ENCODE measurements at places on chromosomes 12 and 14.

GRCh38 chr14:92728759-92729364, 19.6 kb downstream of the LGMN start:
- no peak for DNase-seq

GRCh38 chr12:48943221-48943620, 14.1 kb downstream of the ARF3 start:
- no peak for DNase-seq

DNA sequence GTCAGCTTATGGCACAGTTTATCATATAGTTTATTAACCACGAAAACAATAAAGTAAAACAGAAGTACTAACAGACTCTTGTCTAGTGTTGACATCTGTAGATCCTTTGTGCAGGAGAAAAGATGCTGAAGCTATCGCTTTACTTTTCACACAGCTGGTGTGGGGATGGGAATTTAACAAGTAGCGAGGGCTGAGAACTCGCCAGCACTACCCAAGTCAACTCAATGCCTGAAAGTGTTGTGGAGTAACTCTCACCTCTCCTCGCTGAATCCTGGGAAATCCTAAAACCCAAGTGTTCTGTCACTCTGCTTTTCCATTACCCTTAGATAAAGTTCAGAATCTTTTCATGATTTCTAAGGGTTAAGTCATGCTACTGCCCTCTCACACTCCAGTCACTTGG, 264.2 kb downstream of the BMP4 start:
- no peak for DNase-seq

- no peak for DNase-seq
Observed at GRCh38 chr12:103875666-103876065, 34.6 kb upstream of the NT5DC3 start.

- DNase-seq = no peak
Observed at GRCh38 chr14:35808076-35808637, 938 bp downstream of the RALGAPA1 start.

GRCh38 chr14:51140338-51140737, 45.4 kb upstream of the TRIM9 start:
- no peak for DNase-seq

DNA sequence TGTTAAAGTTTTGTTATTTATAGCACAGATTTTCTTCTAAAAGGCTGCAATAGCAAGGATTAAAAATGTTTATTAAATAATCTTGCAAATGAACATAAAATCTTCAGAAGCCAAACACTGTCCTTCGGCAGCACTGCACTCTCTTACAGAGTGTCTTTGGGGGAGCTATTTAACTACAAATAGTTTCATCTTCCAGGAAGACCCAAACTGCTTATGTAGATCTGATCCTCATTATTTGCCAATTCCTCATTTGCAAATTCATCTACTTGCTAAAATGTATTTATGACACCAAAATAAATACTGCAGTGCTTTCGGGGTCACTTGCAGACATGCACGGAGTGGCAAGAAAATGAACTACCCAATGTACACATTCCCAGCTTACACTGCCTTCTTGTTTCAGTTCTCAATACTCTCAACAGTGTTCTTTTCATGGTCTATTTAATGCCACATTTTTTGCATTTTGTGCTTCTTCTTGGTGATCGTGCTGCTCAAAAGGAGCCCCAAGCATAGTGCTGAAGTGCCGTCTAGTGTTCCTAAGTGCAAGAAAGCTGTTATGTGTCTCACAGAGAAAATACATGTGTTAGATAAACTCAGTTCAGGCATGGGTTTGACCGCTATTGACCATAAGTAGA, 128.1 kb downstream of the PRKD1 start:
- DNase-seq = peak; percentile 36

DNA sequence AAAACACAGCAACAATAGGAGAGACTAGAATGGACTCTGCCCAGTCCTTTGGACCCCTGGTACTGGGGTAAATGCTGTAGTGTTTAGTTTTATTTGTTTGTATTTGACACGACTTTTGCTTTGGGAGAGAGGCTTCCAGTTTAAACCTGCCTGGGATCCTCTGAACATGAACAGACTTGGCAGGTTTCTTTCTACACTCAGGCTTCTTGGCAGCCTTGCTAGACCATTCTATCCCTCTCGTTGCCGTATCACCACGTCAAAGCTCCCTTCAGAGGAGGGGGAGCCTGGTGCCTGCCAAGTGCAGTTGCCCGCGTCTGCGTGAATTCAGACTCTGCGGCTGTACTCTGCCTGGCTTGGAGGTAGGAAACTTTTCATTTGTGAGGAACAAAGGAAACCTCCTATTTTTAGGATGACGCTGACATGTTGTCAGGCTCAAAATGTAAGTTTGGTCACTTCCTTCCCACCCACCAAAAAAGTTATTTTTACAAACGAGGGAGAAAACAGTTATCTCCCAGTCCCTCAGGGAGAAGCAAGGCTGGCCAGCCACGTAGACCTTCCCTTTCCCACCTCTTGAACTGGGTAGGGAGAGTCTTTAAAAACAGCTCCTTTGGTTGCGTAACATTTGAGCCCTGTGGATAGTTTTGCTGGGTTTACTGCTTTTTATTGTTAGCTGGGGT, 25.9 kb downstream of the CD9 start:
- peak; percentile 61 for DNase-seq

GRCh38 chr12:29695026-29695425, 88.7 kb downstream of the TMTC1 start:
- DNase-seq = no peak

GRCh38 chr12:7872566-7873319, at the start of gene SLC2A14:
Gene SLC2A14 (minus strand): TSS chr12:7872915. CDS start chr12:7869880, 3,035 bp downstream.
- DNase-seq = no peak

DNA sequence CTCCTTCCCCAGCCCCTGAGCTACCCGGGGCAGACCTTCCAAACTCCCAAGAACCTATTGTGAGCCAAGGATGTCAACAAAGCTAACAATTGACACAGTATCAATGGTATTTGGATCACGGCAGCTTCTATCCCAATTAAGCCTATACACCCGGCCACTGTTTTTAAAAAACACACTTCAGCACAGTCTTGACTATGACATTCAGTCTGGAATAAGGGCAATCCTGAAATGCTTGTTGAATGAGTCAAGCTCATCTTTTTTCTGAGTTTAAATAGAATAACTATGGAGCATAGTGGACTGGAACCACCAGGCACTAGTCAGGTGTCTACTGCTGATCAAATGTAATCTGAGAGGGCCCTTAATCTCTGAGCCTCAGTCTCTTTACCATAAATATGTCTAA, 5.7 kb downstream of the DENND5B start:
- DNase-seq = no peak

DNA sequence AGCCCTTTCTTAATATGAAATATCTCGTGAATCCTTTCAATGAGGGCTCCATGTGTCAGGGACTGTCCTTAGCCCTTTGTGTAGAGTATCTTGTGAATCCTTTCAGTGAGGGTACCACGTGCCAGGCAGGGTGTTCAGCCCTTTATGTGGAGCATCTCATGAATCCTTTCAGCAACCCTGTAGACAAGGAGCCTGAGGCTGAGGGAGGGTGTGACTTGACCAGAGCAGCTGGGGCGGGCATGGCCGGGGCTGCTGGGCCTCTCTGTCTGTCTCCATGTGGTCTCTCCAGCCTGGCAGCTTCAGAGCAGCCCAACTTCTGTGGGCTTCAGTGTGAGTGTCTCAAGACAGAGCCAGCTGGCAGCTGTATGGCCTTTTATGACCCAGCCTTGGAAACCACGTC, 140.2 kb downstream of the AACS start:
- no peak for DNase-seq

GRCh38 chr14:64733899-64734298, 29.7 kb downstream of the PLEKHG3 start:
- no peak for DNase-seq

- no peak for DNase-seq
Observed at GRCh38 chr12:3913278-3913677, 40.1 kb upstream of the PARP11 start.

DNA sequence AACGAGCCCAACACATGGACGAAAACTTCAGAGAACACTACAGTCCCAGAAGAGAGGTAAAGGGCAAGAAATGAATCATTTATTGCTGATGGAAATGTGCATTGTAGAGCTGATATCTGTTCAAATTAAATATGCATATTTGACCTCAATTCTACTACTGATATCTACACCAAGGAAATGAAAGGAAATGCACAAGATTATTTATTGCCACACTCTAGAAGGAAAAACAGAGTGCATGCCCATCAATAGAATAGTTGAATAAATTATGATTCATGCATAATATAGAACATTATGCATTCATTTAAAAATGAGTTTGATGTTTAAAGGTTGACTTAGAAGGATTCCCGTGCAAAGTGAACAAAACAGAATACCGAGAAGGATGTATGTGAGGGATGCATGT, 15.6 kb upstream of the NUP107 start:
- no peak for DNase-seq

DNA sequence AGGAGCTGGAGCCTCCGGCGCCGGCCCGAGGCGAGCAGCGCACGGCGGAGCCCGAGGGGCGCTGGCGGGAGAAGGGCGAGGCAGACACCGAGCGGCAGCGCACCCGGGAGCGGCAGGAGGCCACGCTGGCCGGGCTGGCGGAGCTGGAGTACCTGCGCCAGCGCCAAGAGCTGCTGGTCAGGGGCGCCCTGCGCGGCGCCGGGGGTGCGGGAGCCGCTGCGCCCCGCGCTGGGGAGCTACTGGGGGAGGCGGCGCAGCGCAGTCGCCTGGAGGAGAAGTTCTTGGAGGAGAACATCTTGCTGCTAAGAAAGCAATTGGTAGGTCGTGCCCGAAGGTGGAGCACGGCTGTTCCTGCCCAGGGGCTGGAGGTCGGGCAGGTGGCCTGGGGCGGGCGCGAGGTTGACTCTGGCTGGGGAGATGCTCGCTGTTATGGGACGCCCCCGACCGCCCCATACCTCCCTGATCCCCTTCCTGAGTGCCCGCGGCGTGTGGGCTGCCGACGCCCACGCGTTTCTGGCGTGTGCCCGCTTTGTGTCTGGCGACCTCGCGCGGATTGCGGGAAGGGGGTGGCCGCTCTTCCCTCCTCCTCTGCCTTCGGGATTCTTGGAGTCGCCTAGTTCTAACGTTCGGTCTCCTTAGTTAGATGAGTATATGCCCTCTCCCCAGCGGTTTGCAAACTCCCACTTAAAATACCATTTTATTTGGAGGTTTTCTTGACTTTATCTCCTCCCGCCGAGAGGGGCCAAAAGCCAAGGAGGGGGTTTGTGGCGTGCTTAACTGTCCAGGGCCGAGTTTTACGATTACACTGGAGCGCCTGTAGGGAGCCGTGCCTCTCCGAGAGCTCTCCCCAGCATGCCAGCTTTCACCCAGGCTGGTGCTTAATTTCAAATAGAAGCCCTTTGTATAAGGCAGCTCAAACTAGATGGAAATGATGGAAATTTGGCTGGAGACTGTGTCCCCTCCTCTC, 752 bp downstream of the DACT1 start:
- DNase-seq = no peak

DNA sequence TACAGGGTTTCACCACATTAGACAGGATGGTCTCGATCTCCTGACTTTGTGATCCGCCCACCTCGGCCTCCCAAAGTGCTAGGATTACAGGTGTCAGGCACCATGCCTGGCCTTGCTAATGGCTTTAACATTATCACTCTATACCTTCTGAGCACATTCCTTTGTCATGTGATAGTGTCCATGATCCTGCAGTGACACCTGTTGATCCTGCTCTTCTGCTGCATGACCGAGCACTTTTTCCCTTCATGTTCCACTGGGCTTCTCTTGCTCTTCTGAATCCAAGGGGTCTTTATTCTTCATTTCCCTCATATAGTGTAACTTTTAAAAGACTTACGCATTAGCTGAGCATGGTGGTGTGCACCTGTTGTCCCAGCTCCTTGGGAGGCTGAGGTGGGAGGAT, 11.6 kb downstream of the ZNF268 start:
- no peak for DNase-seq

GRCh38 chr12:2003676-2004112, 563 bp downstream of the DCP1B start:
- DNase-seq = no peak

DNA sequence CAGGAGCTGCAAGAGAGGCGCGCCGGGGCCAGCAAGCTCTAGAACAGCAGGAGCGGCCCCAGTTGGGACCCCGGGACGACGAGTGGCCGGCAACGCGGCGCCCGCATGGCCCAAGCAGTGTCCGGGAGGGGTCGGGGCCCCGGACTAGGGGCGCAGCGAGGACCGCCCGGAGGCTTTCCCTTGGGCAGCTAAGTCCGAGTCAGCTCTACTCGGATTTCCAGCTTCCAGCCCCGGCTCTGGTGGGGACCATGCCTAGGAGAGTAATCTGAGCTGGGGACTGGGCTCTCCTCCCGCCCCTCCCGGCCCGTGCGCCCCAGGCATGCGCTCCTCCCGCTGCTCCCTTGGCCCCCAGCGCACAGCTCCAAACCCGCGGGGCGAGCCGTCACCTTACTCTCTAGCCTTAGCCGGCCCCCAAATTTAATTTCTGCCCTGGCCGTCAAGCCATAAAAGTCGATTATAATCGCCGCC, 41.6 kb upstream of the CAPRIN2 start:
- no peak for DNase-seq

GRCh38 chr12:77788231-77789168, 42.2 kb upstream of the NAV3 start:
- DNase-seq = no peak

GRCh38 chr14:88599761-88600439, 37.1 kb downstream of the ZC3H14 start:
- DNase-seq = no peak

DNA sequence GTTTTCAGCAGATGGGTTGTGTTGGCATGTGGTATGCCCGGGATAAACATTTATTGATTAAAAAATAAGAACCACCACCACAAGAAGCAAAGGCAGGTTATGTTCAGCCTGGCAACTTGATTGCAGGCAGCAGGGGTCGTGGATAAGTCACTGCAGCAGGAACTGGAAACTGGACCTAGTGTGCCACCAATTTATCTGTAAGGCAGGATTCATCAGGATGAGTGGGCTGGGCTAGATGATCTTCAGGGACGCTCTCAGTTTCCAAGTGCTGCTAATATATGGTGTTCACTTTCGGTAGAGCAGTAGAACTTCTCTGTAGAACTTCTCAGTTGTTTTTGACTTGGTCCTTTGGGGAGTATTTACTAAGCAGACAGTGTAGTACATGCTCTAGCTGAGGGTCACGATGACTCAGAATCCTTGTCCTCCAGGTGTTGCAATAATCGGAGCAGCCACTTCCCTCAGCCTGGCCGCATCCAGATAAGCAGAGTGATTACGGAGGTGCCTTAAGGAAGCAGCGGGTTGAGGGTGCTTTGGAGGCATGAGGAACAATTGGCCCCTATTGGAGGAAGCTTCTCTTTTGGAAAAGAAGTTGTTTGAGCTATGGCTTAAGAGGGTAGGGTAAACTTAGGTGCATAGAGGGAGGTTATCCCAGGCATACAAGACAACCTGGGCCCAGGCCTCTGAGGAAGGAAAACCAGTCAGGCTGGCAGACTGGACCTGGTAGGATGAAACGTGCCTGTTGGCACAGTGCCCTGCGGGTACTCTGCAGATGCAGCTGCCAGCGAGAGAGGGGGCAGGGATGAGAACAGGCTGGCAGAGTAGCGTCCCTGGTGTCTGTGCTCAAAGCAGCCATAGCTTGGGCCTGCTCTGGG, 104.0 kb downstream of the GPR135 start:
- no peak for DNase-seq

Data from midbrain (tissue), 1 donor.